ENCODE measurements at places on chromosomes 1 and 21.

DNA sequence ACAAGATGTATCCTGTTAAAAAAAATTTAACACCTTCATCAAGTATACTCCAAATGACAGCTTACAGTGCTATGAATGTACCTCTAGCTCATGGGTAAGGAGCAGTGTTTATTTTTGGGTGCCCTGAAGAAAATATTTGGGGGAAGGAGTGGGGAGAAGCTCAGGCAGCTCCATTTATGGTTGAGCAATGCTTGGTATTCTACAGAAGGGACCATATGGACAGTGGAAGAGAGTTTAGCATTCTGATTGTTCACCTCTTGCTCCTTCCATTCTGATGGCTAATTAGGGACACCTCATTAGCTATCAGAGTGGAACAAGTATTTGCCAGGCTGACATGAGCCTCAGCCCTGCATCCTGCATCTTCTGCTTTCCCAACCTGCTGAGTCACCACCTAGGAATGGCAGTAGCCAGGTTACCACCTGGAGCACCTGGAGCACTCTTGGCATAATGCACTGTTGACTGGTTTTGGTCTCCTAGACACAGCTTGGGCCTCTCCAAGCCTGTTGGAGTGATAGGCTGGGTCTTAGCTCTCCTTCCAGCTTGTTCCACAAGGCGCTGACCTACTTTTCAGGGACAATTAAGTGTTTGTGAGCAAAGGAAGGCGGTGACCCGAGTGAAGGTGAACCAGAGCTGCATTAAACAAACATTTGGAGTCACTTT, 62.0 kb upstream of the MACF1 start:
- peak; percentile 32 for DNase-seq

DNA sequence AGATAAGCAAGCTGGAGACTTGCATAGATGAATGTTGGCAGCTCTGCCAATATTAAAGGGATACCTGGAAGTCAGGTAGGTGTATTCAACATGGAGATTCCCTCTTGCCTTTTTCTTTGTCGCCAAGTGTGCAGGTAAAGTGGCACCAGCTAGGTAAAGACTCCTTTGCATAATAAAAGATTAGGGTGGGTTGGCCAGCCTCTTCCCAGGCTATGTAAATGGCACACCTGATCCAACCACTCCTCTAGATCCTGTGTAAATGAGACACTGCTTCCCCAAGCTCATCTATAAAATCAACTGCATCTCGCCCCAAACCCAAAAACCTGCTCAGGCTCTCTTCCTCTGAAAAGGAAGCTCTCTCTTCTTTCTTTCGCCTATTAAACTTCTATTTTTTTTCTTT, 100.8 kb upstream of the DSCAM start:
- DNase-seq, result no peak

DNA sequence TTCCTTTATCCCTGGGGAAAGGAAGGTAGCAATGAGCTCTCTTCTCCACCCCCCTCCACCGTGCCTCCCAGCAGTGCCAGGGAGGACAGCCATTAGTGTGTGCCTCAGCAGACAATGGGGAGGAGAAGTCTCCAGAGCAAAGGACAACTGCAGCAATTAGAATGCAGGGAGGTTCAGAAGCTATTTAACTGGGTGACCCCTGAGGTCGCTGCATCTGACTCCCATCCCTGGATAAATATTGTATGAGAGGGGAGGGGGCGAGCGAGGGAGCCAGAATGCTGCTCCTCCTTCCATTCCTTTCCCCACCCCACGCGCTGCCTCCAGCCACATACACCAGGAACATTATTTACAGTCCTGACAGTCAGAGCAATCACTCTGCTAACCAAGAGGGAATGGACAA, 59.0 kb downstream of the ERI3 start:
- DNase-seq, result no peak

GRCh38 chr1:29230553-29231378, at the start of gene MECR:
MECR (minus strand) TSS chr1:29230934; CDS start chr1:29230906, 28 bp downstream.
- DNase-seq, result peak; percentile 97
